ENCODE measurements at places on chromosomes 1 and 21. TPM values are rescaled to one million over a fixed set of nuclear protein-coding genes. Genes with fewer than 3 reads are reported as not detected.

GRCh38 chr1:172699111-172699510 lies 40.2 kb downstream of the FASLG start:
- no peaks in the 10 kb centered on the region for H3K36me3 ChIP-seq
- H3K27me3 ChIP-seq = no peaks in the 10 kb centered on the region
- H3K4me1 ChIP-seq = no peaks in the 10 kb centered on the region
- DNase-seq = no peak
- H3K4me3 ChIP-seq = no peak overlapping the region

GRCh38 chr1:95384567-95384966 lies 150.6 kb downstream of the RWDD3 start:
- no peaks in the 10 kb centered on the region for H3K27me3 ChIP-seq
- H3K36me3 ChIP-seq = no peaks in the 10 kb centered on the region
- no peaks in the 10 kb centered on the region for H3K4me1 ChIP-seq
- no peak overlapping the region for H3K27ac ChIP-seq
- DNase-seq = peak; percentile 77

PDC gene
- total RNA-seq = not detected

GBP7 gene
- not detected for total RNA-seq

S1PR1 gene
- 14.3 TPM for total RNA-seq

All from stomach (tissue), 19 donors.